ENCODE measurements at places on chromosomes 1 and 21.

- DNase-seq = no peak
These were observed 506.1 kb downstream of the NPHP4 start for GRCh38 chr1:5485968-5486696.

DNA sequence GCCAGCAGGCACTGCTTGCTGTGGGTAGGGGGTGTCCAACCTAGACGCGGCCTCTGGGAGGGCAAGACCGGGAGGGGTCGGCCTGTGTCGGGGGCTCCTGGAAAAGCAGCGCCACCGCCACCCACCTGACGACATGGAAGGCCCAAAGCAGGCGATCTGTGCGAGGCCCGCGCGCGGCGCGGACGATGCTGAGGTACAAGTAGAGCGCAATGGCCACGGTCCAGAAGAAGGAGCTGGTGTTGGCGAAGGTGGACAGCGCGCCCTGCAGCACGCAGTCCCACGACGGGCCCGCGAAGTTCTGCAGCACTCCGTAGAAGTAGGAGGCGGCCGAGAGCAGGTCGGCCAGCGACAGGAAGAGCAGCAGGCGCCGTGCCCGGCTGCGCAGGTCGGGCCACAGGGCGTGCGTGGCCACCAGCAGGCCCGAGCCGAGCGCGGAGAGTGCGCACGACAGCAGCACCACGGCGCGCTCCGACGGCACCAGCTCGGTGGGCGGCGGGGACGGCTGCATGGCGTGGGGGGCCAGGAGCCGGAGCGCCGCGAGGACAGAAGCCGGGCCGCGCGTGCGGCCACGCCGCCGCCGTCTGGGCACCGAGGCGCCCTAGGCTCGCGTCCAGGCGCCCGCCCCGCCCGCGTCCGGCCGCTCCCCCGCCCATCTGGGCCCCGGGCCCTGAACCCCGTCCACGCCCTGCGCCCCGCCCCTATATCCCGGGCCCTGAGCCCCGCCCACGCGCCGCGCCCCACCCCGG lies at the start of gene GPR157:
GPR157 (minus strand) TSS at position 583 of the 746 bp plus-strand sequence; CDS start at position 508, 75 bp downstream.
- peak; percentile 70 for DNase-seq

GRCh38 chr1:56921479-56921878 lies 44.3 kb downstream of the C8B start:
- no peak for DNase-seq

DNA sequence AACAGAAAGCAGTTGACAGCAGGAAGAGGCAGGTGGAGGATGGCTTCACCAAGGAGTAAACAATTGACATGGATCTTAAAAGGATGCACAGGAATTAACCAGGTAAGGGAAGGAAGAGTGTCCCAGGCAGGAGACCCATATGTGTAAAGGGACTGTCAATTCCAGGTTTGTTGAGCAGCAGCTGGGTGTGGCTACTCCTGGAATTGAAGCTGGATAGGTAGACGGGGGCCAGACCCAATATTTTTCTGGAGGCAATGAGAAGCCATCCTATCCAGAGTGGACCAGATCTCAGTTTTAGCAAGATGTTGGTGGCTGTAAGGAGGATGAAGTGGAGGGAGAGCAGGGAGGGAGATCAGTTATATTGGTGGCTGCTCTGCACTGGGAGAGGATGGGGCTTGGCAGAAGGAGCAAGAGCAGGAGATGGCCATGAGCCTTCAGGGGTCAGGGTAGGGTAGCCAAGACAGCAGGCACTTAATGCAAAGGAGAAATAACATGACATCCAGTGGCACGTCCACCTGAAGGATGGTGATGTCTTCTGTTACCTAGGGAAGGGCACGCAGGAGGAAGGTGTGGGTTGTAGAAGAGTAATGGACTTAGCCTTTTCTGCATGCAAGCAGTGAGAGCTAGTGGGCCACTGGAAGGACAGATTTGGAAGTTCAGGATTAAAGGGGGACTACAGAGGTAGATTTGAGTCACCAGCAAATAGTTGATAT lies 146.7 kb upstream of the HMGB4 start:
- DNase-seq = no peak

- no peak for DNase-seq
These were observed 42.7 kb downstream of the FAAP20 start for GRCh38 chr1:2151911-2152310.

DNA sequence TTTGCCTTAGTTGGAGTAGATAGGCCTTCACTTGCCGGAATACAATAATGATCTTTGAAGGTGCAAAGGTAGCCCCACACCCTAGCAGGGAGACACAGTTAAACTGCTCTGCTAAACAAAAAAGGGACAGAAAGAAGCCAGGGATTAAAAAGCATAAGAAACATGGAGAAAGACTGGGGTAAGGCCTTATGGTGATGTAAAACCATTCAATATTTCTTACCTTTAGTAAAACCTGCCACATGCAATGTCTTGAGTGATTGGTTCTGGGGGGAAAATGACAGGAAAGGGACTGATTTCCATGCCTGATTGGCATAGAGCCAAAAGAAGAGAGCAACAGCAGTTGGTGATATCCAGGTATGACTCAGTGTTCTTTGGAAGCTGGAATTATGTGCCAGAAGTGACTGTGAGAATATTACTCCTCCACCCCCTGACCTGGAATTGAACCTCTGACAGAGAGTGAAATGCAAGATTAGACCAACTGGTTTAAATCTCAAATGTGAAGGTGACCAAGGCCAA lies 8.1 kb downstream of the DNASE2B start:
- no peak for DNase-seq

DNA sequence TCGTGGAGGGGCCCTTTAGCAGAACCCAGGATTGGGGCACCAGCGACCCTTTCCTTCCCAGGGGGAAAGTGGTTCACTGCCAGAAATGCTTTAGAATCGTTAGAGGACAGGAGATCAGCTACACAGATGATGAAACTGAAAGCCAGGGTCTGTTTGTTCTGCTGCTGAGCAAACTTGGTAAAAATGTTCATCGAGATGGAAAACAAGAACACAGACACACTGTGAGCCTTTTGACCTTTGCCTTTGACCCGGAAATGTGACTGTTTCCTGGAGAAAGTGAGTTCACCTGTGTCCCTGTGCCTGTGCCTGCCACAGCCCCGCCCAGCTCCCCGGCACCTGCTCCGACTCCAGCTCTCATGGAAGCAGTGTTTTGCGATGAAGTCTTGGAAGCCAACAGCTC lies 234.3 kb downstream of the CAMTA1 start:
- no peak for DNase-seq

DNA sequence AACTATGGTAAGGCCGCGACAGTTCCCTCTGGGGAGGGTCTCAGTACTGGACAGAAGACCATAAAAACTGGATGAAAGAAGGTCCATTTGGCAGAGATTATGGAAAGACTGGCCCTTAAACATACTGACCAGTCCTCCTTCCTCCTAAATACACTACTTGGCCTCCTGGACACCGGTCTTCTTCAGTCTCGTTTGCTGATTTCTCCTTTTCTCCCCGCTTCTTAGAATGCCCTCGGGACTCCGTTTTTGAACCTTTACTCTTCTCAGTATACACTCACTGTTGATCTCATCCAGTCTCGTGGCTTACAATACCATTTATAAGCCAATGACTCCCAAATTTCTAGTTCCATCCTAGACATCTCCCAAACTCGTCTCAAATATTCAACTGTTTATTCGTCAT lies 694 bp upstream of the MRPL9 start:
- no peak for DNase-seq

GRCh38 chr21:44767834-44768831 lies 33.5 kb downstream of the UBE2G2 start:
- DNase-seq = no peak

GRCh38 chr1:113388621-113389358 lies 1.5 kb upstream of the MAGI3 start:
- no peak for DNase-seq

- no peak for DNase-seq
These were observed 330.9 kb upstream of the GREM2 start for GRCh38 chr1:240942901-240943300.

DNA sequence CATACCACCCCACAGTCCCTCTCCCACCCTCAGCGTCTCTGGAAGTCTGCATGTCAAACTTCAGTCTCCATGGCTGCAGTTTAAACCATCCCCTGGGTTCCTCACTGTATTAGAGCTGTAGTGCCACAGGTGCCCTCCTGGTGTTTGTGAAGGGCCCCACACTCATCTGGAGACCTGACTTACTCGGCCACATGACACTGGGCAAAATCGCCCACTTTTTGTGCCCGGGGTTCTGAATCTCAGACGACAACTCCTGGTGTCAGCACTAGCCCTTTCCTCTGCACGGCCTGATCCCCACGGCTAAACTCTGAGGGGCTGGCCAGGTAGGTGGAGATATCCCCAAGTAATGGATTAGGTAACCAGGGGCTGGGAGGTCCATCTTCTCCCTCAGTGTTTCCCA lies 6.5 kb downstream of the INKA2 start:
- DNase-seq = no peak

DNA sequence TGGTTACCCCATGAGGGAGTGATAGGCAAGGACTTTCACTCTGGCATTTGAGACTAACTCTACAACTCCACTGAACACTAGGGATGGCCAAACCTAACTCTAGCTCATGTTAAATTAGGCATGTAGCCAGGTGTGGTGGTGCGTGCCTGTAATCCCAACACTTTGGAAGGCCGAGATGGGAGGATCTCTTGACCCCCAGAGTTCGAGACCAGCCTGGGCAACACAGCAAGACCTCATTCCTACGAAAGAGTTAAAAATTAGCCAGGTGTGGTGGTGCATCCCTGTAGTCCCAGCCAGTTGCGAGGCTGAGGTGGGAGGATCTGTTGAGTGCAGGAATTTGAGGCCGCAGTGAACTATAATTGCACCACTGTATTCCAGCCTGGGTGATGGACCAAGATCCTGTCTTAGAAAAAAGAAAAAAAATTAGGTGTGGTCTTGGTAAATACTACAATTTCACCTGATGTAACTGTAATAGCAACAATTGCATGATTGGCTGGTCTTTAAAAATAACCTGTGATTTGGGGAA lies 81.2 kb upstream of the ARHGAP29 start:
- DNase-seq = no peak

DNA sequence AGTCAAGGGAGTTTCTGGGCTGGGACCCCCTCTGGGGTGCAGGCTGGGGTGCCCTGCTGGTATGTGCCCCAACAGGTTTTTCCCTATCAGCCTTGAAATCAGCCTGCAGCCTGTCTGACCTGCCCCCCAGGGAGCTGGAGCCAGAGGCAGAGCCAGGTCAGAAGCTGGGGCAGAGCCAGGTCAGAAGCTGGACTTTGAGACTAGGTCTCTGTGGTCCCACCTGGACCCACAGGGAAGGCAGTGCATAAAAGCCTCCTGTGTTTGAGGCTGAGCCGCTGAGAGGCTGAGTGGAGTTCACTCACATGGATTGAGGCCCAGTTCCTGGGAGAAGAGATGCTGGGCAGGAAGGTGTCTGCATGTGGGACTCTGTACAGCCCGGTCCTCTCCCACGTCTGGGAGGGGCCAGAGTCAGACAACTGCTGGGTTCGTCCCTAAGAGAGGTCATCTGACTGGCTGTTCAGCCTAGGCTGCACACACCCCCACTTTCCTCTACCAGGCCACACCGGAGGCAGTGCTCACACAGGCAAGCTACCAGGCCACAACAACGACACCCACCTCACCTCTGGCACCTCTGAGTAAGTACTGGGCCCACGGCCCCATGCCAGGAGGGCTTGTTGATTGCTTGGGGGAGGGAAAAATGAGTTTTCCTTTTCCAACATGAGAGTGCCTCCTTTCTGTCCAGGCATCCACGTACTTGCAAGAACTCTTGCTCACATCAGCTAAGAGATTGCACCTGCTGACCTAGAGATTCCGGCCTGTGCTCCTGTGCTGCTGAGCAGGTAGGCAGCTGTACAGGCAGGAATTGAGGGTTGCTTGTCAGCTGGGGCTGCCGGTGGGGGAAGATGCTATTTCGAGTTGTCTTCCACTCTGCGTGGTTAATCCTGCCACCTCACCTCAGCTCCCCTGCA lies at the start of gene ANXA9:
ANXA9 (plus strand) TSS at position 488 of the 908 bp plus-strand sequence. CDS start 814 bp downstream, outside the sequence.
- DNase-seq = no peak

- no peak for DNase-seq
These were observed 141.4 kb downstream of the RERE start for GRCh38 chr1:8676072-8676471.

- DNase-seq = peak; percentile 63
These were observed 18.8 kb downstream of the KNCN start for GRCh38 chr1:46532498-46533178.

DNA sequence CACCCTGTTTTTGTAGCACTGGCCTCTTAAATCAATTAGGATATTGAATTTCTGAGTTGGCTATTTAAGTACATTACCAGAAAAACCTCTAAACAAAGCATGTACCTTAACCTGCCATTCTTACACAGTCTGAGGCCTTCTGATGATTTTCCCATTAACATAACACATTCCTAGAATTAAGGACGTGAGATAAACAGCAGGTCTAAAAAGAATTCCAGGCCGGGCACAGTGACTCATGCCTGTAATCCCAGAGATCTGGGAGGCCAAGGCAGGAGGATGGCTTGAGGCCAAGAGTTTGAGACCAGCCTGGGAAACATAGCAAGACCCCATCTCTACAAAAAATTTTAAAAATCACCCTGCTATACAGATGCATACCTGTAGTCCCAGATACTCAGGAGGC lies 18.0 kb upstream of the LRRC8D start:
- DNase-seq = no peak

DNA sequence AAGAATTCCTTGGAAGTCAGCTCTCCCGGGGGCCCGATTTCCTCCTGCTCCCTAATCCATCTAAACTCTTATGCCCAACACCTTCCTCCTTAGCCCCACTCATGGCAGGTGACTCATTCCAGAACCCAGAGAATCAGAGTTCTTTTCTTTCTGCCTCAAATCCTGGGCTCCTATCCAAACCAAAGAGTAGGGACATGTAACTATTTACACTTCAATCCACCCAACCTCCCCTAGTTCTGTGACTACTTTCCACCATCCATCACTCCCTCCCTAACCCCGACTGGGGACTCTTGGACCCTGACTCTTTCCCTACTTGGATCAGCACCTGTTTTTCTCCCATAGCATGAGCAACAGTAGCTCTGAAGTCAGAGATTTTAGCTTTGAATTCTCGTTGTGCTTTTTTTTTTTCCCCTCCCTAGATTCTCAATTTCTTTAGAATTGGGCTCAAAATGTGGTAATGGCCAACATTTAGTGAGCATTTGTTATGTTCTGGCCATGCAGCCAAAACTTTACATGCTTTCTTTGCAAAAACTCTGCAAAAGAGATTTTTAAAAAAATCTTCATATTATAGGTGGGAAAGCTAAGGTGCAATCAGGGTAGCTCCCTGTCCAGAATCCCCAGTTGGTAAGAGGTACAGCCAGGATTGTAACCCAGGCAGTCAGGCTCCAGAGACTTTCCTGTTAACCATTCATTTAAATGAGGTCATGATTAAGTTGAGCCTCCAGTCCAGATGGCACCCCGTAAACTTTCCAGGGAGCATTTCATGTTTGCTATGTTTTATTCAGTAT lies 7.5 kb upstream of the CYP4A11 start:
- DNase-seq = no peak
